Inflammatory macrophage treated with lipopolysaccharide for 4 hours (primary cell): ENCODE measurements at places on chromosomes 11 and 22.

GRCh38 chr11:46422588-46422987 is 31.0 kb upstream of the CHRM4 start:
- no peak for DNase-seq

- no peak for DNase-seq
These were observed 109.6 kb upstream of the POU2AF2 start for GRCh38 chr11:111135778-111136570.

GRCh38 chr11:58592760-58593472 is 14.1 kb downstream of the ZFP91 start:
- no peak for DNase-seq

DNA sequence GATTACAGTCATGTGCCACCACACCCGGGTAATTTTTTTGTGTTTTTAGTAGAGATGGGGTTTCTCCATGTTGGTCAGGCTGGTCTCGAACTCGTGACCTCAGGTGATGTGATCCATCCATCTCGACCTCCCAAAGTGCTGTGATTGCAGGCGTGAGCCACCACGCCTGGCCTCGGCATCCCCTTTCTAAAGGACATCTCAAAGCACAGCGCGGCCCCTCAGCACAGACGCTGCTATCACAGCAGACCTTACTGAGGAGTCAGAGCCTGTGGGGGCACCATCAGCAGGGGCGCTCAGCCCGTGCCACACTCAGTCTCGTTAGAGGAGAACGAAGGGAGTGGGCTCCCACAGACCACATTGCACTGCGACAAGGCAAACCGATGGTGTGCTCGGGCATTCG is 19.4 kb downstream of the CELSR1 start:
- no peak for DNase-seq

DNA sequence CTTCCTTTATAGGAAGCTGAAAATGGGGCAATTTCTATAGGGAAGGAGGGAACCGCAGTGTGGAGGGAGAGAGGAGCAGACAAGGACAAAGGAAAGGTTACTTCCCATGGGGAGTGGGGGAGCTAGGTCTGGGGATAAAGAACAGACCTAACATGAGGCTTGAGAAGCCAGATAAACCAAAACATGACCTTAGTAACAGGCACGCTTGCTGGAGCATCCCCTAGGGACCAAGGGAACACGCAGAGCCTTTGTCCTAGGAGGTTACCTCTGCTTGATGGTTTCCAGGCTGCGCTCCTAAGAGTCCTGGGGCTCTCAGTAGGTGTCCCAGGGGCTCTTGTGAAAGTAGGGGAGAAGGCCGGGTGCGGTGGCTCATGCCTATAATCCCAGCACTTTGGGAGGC is 271.4 kb upstream of the NCAM1 start:
- DNase-seq, result no peak

DNA sequence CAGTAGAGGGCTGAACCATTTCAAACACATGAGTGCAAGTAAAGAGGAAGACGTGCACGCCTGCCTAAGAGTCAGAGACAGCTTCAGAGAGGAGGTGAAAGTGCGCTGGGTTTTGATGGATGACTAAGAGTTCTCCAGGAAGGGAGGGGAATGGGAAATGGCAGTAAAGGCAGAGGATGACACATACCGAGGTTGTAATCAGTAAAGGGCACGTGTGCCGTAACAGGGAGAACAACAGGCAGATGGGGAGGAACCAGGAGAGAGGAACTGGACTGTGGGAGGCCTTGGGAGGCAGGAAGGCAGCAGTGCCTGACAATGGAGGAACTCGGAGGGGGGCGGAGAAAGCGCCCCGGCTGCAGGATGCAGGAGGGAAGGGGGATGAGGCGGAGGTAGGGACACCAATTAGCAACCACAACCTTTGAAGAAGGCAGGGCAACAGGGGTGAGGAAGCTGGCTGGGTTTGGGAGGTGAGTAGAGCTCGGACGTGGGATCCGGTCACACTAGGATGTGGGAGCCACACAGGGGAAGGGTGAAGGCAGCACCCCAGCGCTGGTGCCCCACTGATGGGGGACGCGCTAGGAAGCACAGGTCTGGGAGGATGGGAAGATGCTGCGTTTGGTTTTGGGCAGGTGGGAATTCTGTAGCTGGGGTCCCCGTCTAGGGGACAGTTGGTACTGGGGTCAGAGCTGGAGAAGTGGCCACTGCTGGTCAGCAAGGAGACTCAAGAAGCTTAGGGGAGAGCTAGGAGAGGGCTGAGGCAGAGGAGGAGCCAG is 67.4 kb downstream of the SCUBE1 start:
- peak; percentile 81 for DNase-seq

DNA sequence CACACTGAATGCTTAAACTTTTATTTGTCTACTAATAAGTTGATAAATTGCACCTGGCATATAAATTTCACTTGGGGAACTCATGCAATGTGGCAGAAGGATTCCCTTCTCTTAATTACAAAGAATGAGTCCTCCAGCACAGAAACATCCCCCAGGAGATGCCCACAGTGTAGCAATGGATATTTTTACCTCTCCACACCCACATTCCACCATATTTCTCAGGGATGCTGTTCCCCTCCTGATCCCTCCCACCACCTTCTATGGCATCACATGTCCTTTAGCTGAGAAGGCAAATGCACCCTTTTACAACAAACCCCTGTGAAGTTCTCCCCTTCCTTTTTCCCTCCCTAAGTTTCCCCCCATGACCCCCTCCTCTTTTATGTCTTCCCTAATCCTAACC is 56.1 kb upstream of the UBASH3B start:
- no peak for DNase-seq

- DNase-seq, result no peak
These were observed 55.7 kb upstream of the RASD2 start for GRCh38 chr22:35484651-35485556.

- DNase-seq, result no peak
These were observed 8.3 kb upstream of the DCHS1 start for GRCh38 chr11:6663794-6664469.

GRCh38 chr22:48053973-48054372 is 1291.5 kb downstream of the TBC1D22A start:
- no peak for DNase-seq

DNA sequence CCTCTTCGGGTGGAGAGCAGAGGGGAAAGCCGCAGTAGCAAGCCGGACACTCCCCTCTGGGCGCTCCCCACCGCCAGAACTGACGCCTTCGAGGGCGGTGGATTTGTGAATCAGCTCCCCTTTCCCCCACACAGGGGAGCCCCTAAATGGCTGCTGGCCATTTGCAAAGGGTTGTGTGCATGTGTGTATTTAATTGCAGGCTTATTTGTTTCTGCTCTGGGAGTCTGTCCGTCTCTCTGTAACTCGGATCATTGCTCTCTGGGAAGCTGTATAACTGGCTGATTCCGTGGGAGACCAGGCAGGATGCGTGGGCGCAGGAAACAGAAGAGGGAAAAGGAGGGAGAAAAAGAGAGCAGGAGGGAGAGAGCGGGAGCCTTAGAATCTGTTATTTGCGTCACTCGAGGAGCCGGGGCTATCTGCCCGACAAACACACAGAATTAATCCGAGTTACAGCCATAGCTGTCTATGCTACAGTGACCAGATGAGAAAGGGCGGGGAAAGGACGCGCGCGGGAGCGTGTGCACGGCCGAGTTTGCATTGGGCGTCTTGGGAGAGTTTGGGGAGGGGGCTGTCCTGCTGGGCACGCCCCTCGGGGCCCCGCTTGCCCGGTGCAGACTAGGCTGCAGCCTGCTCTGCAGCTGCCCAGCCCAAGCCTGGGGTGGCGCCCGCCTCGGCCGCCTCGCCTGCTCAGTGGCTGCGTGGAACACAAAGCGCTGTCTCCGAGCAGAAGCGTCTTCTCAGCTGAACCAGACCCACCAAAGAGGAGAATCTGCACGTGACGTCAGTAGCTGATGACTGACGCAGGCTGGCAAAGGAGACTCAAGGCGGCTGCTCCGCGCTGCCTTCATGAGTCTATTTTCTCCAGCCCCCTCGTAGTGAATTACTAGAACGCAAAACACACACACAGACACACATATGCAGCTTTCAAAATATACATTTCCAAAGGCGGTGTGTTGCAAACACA is 105.3 kb upstream of the HSD17B12 start:
- no peak for DNase-seq

DNA sequence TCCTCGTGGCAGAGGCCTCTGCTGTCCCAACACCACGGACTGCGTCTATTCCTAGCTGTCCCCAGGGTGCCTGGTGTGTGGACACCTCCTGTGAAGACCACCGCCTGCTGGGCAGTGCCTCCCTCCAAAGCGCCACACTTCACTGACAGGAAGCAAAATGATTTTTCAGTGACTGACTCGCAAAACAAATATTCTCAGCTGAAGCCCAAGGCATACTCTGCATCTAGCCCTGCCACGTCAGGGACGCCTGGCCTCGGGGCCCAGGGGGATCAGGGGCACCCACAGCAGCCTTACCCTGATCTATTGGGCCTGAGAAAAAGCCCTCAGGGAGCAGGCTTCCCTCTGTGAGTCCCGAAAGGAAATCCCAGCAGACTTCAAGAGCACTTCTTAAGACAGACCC is 2.2 kb downstream of the BRD1 start:
- no peak for DNase-seq

DNA sequence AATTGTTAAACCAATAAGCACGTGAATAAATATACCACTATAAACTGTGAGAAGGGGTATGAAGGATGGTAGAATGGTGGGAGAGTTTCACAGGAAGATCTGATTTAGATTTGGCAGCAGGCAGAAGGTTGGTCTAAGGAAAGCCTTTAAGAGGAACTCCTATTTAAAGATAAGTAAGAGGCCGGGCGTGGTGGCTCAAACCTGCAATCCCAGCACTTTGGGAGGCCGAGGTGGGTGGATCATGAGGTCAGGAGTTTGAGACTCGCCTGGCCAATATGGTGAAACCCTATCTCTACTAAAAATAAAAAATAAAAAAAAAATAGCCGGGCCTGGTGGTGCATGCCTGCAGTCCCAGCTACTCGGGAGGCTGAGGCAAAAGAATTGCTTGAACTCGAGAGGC is 45.8 kb upstream of the CXCR5 start:
- peak; percentile 56 for DNase-seq

- DNase-seq, result no peak
These were observed 1.7 kb downstream of the AMOTL1 start for GRCh38 chr11:94769880-94770279.

DNA sequence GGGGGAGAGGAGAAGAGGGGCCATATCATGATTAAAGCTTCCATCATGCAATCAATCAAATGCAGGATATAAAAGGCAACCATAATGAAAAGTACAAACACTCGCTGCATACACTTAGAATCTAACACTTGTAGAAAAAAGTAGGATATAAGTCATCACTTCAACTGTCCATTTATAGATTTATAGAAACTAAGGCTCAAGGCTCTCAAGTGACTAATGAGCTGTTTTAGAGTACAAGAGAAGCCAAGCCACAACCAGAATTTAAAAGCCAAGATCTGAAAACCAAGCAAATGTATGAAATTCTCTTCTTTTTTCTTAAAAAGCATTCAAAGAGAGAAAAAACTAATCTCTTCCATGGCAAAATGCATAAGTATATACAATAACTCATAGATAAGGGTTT is 160.2 kb upstream of the BLID start:
- no peak for DNase-seq

DNA sequence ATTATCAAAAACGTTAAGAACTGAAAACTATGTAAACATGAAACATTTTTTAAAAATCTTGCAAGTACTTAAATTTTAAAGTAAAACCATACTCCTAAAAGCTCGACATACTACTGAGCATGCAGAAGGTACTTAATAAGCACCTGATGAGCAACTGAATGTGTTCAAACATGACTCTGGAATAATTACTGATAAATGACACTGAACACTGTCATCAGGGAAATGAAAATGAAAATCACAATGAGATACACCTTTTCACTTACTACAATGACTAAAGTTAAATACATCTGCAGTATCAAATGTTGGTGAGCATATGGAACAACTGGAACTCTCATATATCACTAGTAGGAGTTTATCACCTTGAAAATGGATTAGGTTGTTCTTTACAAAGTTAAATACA is 65.2 kb downstream of the PICALM start:
- no peak for DNase-seq

DNA sequence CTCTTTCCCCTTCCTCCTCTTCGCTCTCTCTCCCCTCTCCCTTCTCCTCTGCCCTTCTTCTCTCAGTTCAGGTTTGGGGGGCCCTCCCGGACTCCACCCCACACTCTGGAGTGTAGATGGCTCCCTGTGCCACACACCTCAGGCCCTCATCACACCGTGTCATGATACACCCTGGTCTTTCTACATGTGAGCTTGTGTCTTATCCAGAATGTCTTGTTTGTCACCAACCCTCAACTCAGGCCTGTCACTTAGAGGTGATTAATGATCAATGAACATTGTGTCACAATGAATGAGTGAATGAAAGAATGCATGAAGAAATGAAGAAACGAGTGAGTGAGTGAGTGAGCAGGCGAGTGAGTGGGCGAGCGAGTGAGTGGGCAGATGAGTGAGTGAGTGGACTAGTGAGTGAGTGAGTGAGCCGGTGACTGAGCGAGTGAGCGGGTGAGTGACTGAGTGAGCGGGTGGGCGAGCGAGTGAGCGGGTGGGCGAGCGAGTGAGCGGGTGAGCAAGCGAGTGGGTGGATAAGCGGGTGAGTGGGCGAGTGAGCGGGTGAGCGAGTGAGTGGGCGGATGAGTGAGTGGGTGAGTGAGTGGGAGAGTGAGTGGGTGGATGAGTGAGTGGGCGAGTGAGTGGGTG is 33.8 kb downstream of the CAPN1 start:
- peak; percentile 16 for DNase-seq
